Stimulated activated CD8-positive, alpha-beta memory T cell treated with anti-CD3 and anti-CD28 coated beads, Interleukin-15, amount 100 ng/mL, for 48 hours (primary cell): ENCODE measurements at places on chromosomes 7 and 10.

- no peak for DNase-seq
Measured at GRCh38 chr7:13560441-13560840, 429.0 kb downstream of the ETV1 start.

- no peak for DNase-seq
Measured at GRCh38 chr7:46853451-46853850, 728.5 kb downstream of the TNS3 start.

GRCh38 chr10:93722550-93722949 lies 20.2 kb upstream of the FRA10AC1 start:
- DNase-seq, result no peak

GRCh38 chr10:22043327-22043633 lies 39.8 kb upstream of the DNAJC1 start:
- no peak for DNase-seq

DNA sequence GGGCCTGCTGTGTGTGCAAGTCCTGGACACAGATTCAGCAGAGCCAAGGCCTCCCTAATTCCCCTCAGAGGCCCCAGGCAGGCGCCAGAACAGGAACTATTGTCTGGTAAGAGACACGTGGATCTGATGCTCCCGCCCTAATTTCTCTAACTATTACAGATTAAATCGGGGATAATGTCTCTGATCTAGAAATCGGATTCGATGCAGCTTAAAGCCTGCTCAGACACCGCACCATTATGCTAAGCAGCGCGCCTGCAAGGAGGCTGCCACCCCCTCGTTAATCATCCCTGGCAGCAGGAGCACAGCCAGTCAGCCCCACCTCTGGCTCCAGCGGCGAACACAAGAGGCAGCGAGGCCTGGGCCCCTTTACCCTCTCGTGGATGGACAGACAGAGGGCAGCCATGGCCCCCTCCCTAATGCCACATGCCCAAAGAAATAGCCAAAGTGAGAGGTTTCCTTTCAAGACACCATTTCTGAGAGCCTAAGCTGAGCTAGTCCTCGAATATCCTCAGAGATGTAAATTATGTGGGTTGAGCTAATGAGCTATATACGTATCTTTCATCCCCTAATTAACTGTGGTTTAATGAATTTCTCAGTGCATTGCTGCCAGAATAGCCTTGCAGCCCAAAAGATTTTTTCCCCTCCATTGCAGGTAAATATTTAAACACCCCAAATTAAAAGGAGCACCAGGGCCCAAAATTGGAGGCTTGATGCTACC lies 122.1 kb downstream of the GRID1 start:
- DNase-seq, result no peak

GRCh38 chr7:151648429-151648828 lies 128.7 kb upstream of the RHEB start:
- no peak for DNase-seq

DNA sequence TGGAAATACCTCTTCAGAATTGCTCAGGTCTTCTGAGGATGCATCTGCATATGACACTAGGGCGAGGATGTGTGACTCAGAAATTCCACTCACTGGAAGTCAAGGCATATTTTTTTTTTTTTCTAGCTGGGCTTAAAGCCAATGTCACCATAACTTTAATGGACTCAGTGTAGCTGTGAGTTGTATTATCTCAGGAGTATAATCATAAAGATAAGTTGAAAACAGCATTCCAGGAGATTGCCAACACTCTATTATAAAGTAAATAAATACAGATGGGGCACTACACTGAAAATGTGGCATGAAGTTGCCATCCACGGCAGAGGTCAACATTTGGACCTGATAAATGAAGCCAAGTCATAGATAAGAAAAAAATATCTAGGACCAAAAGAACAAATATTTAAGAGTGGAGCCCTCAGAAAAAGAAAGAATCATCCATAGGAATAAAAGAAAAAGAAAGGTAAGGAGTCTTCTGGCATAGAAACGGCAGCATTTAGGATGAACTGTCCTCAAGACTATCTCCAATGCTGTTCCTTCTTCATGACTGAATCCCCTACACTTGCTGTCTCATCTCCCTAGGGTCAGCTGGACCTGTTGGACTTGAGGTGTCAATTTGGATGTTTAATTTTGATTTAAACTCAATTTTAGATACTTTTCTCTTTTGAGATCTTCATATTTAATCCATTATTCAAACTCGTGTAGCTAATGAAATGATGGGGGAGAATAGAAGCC lies 72.9 kb upstream of the CAV2 start:
- DNase-seq, result peak; percentile 1

DNA sequence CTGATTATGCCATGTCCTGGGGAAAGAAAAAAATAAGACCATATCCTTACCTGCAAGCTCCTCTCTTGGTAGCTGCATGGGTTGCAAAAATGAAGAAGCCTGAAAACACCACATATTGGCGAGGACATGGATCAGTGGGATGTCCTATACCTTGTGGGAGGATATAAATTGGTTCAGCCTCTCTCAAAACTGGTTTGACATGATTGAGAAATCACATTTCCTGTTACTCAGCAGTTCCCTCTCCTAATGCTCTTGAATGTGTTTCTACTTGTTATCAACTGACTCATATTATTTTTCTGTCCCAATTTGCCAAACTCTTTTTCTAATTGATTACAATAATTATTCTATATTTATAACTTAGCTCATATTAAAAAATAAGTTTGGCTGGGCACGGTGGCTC lies 380.2 kb downstream of the EXOC4 start:
- DNase-seq, result no peak

DNA sequence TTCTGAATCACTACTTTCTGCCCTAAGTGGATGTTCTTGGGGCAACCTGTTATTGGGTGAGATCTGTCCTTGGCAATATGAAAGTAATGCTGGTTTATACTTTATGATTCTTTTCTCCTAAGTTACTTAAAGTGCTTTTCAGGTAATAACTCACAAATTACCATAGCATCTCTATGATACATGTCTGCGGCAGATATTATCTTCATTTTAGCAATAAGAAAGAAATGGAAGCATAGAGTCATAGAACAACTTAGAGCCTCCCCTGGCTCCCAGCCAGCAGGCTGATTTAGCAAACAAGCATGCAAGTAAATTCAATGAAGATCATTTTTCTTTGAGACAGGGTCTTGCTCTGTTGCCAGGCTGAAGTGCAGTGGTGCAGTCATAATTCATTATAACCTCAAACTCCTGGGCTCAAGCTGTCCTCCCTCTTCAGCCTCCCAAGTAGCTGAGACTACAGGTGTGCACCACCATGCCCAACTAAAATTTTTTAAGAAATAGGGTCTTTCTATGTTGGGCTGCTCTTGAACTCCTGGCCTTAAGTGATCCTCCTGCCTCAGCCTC lies 38.1 kb upstream of the GRM8 start:
- DNase-seq, result no peak

DNA sequence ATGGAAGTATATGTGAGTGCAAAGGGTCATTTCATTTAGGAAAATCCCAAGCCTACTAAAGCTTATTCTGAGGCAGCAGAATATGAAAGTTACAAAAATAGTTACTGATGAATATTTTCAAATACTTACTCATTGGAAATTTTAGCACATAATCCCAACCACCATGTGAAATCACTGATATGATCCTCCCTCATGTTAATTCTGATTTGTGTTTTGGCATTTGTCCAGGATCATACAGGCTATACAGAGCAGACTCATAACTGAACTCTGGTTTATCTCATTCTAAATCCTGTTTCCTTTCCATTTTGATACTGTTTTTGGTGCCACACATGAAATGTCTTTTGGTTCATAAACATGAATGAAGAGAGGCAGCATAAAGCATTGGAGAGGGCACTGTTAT lies 3.4 kb upstream of the FAM24B start:
- DNase-seq, result no peak

DNA sequence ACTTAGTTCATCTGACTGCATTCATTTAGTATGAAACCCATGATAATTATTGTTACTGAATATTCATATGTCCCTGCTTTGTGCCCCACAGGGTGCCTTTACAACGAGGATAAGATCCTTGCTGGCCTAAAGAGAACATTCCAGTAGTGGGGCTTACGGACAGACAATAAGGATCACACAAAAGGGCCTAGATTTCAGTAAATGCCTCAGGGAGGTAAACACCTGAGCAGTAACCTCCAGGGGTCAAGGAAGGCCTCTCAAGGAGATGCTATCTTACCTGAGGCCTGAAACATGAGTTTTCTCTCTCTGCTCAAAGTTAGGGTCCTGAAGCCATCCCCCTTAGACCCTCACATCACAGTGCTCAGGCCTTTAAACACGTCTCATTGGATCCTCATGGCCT lies 228.7 kb downstream of the TCF7L2 start:
- no peak for DNase-seq

DNA sequence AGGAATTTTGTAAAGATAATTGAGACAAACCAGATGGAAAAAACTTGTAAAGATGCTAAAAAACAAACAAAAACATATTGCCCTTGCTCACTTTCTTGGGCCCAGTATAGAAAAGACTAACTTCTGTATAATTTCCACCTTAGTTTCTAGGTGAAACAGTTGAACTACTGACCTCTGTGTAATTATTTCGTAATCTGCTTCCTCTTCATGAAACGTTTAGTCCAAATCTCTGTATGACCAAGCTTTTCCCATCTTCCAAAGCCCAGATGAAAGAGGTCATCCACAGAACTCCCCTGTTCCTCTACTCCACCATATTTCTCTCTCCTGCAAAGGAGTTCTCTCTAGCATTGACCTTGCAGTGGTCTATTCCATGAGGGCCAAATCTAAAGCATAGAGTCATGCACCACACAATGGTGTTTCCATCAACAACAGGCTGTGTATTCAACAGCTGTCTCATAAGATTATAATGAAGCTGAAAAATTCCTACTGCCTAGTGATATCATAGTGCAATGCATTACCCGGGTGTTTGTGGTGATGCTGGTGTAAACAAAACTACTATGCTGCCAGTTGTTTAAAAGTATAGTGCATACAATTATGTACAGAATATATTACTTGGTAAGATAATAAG lies 647.6 kb downstream of the TNS3 start:
- DNase-seq, result no peak

DNA sequence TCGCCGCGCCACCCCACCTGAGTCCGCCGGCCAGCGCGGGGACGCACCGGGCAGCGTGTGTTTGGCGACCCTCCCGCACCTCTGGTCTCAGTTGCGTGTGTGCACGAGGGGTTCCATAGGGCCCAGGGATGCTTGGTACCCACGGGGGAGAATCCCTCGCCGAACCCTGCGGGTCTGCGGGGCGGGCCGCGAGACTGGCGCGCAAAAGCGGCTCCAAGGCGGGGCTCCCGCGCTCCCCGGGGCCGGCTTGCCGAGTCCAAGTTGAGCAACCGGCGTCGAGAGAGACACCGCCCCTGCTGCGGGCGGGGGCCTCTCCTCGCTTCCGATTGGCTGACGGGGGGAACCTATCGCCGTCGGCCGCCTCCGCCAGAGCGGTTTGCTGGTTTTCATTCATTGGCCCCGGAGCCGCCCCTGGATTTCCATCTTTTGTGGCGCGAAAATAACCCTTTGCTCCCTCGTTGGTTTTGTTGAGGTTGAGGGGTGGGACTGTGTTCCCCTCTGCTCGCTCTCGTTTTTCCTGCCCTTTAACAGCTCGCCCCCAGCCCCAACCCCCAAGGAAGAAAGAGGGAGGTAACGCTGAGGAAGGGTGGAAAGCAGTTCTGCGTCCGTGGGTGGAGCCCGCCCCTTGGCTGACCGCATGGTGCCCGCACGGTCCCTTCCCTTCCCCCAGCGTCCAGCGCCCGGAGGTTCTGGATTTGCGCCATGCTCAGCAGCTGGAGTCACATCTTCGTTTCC lies 4.0 kb upstream of the IGF2BP3 start:
- DNase-seq, result peak; percentile 85
